ENCODE measurements at places on chromosomes 3 and 15.

- DNase-seq: no peak
These were observed 405.0 kb upstream of the IL12A start for GRCh38 chr3:159583662-159584061.

DNA sequence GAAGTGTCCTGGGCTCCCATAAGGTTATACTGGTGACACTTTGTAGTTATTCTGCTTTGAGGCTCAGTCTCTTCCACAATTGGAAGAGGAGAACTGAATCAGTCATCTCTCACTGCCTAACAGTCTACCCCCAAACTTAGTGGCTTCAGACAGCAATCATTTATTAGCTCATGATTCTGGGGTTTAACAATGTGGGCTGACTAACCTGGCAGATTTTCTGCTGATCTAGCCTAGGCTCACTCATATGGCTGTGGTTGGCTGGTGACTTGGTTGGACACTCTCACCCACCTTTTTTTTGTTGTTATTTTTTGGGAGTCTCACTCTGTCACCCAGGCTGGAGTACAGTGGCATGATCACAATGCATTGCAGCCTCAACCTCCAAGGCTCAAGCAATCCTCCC is 7.1 kb downstream of the GPD1L start:
- DNase-seq: no peak

- DNase-seq: peak; percentile 14
These were observed 1.0 kb downstream of the KLHL18 start for GRCh38 chr3:47283591-47284364.

- DNase-seq: no peak
These were observed 11.7 kb downstream of the FRMD5 start for GRCh38 chr15:44183363-44183762.

DNA sequence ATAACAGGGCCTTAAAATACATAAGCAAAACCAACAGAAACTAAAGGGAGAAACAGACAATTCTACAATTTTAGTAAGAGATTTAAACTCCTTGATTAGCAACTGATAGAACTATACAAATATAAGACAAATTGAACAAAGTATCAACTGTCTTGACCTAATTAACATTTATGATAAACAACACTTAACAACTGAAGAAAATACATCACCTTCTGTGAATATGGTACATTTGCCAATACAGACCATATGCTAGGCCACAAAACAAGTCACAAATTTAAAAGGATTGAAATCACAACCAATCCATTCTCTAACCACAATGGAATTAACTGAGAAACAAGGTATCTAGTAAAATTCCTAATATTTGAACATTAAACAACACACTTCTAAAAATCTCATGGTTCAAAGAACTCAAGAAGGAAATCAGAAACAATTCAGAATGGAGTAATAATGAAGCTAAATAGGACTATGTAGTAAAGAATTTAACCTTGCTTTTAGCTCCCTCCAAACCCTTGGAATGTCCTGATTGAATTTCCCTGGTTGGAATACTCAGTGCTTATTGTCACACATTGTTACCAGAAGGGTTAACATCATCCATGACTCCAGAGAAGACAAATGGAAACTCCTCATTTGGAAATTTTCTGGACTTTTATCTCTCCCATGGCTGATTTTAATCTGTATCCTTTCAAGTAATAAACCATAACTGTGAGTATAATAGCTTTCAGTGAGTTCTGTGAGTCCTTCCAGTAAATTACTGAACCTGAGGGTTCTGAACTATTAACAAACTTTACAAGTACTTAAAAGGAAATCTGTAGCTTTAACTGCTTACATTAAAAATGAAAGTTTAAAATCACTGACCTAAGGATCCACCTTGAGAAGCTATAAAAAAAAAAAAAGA is 88.8 kb downstream of the DLG1 start:
- DNase-seq: no peak

DNA sequence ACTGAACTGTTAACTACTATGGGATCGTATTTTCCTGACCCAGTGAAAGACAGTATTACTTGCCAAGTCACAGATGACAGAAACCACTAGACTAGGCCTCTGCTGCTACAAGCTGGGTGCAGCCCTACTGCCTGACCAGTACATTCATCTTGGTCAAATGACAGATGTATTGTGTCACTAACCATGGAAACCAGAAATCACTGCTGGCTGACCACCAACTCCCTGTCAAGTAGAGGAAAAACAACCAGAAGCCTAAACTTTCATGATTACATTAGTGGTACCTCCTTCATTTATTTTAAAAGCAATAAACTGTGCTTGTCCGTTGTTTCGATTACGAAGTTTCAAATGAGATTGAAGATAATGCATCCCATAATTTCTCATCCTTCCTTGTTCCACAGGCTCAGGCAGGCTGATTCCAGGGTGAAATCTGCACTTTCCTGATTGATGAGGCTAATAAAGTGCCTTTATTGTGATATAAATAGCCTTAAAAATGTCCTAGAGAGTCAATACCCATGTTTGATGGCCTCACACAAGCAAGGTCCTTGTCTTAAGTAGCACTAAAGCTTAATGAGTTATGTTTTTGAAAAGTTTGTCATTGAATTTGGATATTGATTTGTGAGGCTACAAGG is 309.7 kb downstream of the LSAMP start:
- no peak for DNase-seq

DNA sequence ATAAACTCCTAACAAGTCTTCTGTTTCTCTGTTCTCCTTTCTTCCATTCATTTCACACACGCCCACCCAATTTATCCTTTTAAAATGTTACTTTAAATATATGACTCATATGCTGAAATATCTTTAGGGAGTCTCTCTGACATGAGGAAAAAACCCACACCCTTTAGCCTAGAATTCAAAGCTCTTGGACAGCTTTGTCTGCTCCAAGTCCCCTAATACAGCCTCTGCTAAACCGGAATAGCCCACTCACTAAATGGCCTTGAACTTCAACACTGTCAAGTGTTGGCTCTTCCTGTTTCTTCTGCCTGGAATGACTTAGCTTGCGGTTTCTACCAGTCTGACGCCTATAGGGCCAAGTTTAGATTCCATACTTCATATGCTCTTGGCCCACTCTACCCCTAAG is 3.3 kb upstream of the CD96 start:
- DNase-seq: no peak

DNA sequence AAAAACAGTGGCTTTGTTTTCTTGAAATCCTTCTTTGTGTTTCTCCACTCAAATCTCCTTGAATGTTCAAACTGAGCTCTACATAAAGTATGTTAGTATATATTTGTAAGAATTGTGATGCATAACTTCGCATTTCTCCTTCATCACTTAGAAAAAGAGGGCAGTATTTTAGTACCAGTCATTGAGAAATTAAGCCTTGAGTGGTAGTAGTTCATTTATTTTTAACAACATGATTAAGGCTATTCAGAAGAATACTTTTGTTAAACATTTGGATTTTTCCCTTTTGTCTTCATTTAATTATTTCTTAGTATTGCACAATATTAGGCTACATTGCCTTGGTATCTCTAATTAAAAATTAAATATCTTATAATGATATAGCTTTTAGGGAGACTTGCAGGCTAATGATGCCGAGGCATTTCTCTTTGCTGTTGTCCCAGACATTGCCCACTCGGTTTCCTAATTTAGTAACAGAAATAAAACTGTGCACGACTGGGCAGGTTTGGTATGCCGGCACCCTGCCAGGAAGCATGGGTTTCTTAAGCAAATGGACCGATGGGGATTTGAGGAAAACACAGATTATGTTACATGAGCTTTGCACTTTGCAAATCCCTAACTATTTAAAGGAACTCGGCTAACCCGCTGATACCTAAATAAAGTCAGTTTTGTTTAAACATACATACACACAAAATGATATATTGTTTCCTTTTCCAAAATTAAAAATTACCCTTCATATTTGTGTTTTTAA is 54.7 kb downstream of the LRRC28 start:
- no peak for DNase-seq

DNA sequence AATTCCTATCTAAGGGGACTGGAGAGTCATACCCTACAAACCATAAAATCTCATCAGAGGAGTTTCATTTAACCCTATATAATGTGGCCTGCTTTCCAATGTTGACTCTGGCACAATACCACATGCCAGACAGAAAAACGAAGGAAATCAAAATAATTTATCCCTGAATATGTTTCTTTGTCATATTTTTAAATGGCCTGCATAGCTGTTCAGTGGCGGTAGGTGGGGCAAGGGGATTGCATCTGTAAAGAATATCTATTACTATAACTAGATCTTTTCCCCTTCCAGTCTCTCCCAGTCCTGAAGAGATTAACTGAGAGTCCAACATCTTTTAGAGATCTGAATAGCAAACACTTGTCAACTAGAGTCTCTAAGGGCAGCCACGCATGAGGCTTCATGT is 278.1 kb upstream of the CTNNB1 start:
- DNase-seq: no peak

DNA sequence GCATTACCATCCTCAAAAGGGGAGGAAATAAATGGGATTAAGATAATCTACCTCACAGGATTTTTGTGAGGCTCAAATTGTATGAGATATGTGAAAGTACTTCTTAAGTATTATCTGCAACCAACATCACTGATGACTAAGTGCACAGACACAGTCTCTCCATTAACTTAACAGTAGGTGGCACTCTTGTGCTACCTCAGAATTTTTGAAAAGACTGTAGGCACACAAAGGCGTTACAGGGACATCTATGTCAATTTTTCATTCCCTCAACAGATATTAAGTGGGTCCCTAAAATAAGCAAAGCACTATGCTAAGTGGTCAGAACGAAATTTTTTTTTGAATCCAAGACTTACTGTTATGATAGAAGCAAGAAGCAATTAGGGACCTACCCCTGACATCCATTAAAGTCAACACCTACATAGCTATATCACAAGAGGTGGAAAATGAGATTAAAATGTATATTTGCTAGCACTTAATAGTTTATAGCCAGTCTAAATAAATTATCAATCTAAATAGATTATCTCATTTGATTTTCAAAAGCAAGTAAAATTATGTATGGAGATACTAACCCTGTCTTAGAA is 52.9 kb downstream of the RYK start:
- DNase-seq: peak; percentile 15

- no peak for DNase-seq
These were observed 69.3 kb upstream of the CGNL1 start for GRCh38 chr15:57306944-57307411.

DNA sequence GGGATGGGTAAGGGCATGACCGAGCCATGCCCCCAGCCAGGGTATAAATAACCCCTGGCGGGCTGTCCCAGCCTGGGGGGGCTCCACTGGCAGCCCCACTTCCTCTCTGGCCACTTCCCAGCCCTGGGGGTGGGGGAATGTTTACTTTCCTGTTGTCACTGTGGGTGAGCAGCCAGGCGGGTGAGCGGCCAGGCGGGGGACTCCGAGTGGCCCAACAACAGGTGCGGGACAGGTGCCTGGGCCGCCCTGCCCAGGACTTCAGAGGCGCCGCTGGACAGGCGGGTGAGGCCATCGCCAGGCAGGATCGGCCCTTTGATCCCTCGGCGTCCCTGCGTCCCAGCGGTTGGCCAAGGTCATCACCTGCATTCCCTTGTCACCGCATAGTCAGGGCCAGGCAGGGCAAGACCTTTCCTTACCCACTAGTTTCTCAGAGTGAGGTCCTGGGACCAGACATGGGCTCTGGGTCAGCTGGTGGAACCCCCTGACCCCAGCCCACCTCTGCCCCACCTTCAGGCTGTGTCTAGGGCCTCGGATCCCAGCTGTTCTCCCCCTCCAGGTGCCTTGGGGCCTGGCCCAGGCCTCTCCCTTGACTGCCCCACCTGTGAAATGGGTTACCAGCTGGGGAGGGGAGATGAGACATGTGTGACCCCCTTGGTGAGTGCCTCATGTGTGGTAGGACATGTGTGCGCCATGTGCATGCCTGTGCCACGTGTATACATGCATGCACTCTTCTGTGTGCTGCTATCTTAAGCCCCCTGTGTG is 16.6 kb downstream of the SEMA3F start:
- DNase-seq: no peak

DNA sequence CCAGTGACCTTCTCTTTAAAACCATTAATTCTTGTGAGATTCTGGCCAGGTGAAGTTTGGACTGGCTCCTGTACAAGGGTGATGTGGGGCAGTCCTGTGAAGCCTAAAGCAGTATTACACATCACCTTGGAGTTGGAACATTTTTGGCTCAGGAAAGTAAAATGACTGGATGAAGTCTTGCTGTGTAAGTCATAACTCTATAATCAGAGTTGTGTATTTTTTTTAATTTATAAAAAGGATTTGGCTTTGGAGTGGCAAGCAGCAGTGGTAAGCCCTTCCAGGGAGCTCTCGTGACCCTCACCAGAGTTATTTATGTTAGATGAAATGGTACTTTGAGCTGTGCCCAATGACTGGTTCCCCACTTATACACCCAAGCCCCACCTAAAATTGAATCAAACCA is 331.2 kb upstream of the DCBLD2 start:
- no peak for DNase-seq

GRCh38 chr3:172138193-172138537 is 98.8 kb downstream of the FNDC3B start:
- DNase-seq: no peak

GRCh38 chr15:61000276-61000675 is 228.8 kb downstream of the RORA start:
- DNase-seq: no peak

DNA sequence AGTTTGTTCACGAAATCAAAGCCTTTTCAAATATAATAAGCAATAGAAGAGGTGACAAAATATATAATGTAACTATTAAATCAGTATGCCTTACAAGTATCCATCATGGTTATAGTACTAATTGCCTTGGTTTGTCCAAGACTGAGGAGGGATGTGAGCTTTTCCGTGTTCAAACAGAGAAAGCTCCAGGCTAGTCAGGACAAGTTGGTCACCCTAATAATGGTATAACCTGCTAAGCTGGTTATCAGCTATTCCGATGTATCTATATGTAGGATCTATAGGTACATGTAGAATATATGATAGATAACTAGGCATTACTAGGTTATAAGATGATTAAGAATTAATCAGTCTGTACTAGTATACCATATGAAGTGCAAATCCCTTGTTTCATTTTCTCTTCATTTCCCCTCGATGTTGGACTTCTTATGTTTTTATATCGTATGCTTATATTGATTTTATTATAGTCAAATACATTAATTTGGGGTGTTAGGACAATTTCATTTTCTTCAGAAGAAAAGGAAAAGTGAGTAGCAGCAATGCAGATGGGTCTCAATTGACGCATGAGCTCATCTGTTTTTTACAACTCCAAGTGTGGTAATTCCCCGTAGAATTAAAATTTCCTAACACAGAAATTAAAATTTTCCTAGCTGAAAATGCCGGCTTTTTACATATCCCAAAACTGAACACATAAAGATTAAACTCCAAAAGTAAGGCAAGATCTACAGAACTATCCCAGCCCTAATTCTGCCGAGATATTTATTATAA is 419.1 kb downstream of the TIGIT start:
- no peak for DNase-seq

DNA sequence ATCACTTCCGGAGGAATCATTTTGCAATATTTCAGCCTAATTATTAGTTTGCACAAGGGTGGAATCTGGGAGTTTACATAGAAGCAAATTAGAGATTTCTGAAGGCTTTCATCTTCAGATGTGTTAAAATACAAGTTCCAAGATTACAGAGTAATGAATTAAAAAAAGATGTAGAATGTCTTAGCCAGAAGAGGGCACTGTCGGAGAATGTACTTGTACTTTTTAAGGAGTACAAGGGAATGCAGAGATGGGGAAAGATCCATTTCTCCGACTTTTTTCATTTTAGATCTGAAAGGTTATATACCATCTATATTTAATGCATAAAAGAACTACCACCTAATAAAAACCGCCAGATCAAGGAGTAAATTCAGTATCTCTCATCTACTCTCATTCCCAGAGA is 43.1 kb upstream of the WDR5B start:
- no peak for DNase-seq

Data from CMK (cell line).